ENCODE measurements at places on chromosomes 16 and 17.

DNA sequence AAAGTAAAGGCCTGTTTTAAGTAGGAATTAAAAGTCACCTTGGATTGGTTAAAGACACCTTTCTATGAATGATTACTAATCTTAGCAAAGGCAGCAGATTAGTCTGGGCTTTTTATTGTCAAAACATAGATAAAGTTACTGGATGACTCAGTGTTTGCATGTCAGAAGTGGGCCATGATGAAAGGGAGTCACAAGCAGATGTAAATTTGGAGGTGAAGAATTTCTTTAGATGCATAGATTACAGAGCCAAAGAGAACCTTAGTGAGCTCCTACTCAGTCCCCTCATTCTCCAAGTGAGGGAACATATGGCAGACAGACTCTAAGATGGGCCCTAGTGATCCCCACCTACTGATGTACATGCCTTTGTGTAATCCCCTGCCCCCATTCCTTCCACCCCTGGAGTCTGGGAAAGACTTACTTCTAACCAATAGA lies 124.5 kb downstream of the HS3ST3A1 start:
- DNase-seq: no peak

GRCh38 chr17:75645889-75646637 lies 12.8 kb downstream of the SMIM5 start:
- no peak for DNase-seq

DNA sequence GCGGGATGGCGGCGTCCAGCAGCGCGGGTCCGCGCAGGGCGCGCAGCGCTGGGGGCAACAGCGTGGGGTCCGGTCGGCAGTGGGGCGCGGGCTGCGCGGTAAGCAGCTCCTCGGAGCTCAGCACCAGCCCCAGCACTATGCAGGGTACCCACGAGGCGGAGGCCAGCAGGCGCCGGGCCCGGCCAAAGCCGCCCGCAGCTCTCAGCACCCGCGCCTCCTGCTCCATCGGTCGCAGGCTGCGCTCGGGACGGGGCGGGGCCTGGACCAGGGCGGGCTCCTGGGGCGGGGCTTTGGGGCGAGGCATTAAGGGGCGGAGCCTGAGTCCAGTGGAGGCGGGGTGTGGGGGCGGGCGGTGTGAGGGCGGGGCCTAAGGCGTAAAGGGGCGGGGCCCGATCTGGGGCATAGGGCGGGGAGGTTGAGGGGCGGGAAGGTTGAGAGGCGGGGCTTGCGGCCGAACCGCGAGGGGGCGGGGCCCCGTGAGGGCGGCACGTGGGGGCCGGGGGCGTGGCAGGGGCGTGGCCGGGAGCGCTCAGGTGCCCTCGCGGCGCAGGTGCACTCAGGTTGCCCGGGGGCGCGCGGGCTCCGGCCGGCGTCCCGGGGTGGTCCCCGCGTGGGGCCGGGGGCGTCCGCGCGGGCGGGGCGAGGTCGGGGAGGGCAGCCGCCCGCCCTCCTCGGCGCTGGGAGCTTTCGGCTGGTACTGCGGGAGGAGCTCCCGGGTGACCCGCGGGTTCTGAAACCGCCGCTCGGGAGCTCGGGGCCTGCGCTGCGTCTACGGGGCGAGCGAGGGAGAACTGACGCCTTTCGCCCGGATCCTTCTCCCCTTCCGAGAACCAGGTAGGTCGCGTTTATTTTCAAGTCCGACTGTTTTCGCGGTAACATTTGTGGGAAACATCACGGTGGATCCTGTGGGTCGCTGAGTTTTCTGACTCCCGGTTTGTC lies 1.4 kb upstream of the SLC22A31 start:
- DNase-seq: no peak

DNA sequence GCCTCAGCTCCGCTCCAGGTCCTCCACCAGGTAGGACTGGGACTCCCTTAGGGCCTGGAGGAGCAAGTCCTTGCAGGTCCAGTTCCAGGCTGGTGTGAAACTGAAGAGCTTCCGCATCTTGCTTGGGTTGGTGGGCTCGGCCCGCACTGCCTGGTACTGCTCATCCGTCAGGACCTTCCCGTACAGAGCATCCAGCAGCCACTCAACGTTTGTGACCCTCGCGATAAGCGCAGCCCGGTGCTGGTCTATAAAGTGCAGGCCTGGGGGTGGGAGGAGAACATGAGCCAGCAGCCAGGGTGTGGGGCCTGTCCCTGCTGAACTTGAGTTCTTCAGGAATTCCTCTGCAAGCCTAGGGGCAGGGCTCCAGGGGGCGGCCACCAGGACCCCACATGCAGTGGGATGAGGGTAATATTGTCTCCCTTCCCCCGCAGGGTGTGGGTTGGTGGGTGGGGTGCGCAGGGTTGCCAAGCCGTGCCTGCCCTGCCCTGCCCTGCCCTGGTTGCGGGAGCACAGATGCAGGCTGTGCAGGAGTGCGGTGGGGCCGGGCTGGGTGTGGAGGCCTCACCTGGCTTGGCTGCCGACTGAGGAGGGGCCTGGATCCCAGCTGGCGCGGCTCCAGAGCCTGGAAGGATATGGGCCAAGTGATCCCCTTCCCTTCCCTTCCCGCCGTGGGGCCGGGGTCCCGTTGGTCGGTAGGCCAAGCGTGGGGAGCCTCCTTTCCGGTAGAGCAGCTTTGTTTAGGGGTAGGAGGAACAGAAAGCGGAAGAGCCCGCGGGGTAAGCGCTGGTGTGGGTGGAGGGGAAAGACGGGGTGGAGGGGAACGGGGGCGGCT lies 762 bp downstream of the PYCARD start:
- DNase-seq: no peak

- DNase-seq: no peak
Measured at GRCh38 chr16:49048557-49048956, 233.1 kb downstream of the CBLN1 start.

DNA sequence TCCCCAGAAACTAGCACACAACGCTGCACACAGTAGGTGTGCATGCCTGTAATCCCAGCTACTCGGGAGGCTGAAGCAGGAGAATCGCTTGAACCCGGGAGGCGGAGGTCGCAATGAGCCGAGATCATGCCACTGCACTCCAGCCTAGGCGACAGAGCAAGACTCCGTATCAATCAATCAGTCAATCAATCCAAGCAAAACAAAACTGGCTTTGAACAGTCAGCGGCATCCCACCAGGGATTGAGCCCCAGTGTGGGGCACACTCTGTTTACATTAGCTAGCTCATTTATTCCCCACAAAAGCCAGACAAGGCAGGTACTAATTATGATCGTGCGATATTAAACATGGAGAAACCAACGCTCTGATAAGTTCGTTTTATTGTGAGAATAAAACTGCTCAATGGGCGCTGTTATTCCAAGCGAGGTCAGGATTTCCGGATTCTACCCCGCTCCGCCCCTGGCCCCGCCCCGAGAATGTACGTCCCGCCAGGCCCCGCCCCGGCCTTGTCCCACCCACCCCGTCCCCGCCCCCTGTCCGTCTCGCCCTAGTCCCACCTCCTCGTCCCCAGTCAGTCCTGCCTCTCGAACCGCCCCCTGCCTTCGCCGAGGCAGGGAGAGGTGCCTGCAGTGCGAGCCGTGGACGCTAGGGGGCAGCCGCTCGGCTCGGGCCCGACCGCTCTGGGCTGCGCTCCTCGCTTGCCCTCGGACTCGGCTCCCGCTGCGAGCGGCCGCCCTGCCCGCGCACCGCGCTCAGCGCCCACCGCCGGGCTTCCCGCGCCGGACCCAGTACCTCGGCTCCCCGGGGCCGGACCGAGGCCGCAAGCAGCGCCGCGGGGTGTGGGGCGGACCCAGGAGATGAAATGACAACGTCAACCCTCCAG lies at the start of gene VPS4A:
Gene VPS4A, plus strand, starts transcription at position 698 of the 880 bp plus-strand sequence. Its CDS starts 162 bp downstream, at position 860.
- peak; percentile 32 for DNase-seq

DNA sequence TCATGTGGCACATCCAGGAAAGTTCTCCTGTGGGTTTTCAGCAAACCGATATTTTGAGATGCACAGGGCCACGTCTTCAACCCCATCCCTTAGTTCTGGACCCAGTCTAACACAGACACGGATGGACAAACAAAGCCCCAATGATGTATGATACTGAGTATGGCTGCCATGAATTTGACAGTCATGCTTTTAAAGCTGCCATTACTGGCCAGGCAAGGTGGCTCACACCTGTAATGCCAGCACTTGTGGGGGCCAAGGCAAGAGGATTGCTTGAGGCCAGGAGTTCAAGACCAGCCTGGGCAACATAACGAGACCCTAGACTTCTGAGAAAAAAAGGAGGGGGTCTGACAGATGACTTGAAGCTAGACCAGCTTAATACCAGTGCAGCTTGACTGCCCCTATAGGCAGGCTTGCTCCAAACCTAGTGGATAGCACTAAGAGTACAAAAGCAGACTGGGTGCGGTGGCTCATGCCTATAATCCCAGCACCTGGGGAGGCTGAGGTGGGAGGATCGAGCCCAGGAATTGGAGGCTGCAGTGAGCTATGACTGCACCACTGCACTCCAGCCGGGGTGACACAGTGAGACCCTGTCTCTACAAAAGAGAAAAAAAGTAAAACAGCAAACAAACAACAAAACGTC lies 10.8 kb upstream of the ZNF629 start:
- no peak for DNase-seq

DNA sequence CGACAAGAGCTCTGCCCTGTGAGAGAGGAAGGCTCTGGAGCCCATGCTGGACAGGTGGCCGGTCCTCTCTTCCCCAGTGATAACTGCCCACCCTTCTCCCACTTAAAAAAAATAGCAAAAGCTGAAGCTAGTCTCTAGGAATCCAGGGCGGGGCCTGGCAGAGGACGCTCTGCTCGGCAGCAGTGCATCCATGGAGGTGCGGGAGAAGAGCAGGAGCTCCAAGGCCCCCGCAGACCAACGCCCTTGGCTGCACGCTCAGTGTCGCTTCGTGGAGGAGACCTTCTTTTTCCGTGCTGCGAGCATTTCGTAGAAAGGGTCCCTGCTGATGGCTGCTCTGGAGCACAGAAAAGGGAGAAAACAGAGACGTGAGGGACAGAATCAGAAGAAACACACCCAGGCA lies 98.6 kb upstream of the DNAH17 start:
- no peak for DNase-seq

DNA sequence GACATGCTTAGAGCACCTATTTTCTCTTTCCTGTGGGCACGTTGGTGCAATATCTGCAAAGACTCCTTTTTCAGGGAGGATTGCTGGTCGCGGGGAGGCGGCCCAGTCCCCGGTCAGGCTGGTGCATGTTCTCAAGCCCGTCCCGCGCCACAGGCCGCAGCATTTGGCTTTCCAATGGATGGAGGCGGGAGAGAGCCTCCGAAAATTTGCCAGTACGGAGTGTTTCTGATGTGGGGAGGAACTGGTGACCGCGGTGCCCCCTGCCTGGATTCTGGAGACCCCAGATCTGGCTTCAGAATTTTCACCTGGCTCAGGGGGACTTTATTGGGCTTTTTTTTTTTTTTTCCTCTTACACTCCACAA lies 2.3 kb downstream of the CMIP start:
- DNase-seq: no peak
